NCI-H524 treated with DMSO at 0.1 percent for 48 hours (cell line): ENCODE measurements at places on chromosomes 2 and 18.
A peak's percentile ranks its signal among the peaks of the same experiment; 100 is the strongest.

- no peak for DNase-seq
Observed at GRCh38 chr2:86223140-86223926, 24.1 kb downstream of the MRPL35 start.

GRCh38 chr2:58633613-58634365, 392.7 kb upstream of the FANCL start:
- DNase-seq, result no peak

- no peak for DNase-seq
Observed at GRCh38 chr2:122255924-122256323, 500.5 kb downstream of the TSN start.

DNA sequence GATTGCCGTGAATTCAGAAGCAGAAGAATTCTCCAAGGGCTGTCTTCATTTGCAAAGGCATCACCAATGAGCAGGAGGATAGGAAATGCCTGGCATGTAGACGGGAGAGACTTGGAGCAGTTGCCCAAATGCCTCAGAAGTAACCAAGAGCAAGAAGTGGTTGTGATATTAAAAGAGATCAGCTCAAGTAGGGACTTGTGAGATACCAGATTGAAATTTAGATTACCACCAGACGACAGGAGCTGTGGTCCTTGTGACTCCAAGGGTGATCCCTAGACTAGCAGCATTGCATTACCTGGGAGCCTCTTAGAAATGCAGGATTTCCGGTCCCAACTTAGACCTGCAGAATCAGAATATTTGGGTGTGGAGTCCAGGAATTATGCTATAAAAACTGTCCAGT, 228.6 kb upstream of the EPAS1 start:
- no peak for DNase-seq

- no peak for DNase-seq
Observed at GRCh38 chr18:54684784-54685183, 93.7 kb downstream of the DYNAP start.

GRCh38 chr18:58438161-58438957, 190.5 kb downstream of the ALPK2 start:
- DNase-seq, result no peak

- no peak for DNase-seq
Observed at GRCh38 chr2:15973481-15974401, 33.4 kb downstream of the MYCN start.

DNA sequence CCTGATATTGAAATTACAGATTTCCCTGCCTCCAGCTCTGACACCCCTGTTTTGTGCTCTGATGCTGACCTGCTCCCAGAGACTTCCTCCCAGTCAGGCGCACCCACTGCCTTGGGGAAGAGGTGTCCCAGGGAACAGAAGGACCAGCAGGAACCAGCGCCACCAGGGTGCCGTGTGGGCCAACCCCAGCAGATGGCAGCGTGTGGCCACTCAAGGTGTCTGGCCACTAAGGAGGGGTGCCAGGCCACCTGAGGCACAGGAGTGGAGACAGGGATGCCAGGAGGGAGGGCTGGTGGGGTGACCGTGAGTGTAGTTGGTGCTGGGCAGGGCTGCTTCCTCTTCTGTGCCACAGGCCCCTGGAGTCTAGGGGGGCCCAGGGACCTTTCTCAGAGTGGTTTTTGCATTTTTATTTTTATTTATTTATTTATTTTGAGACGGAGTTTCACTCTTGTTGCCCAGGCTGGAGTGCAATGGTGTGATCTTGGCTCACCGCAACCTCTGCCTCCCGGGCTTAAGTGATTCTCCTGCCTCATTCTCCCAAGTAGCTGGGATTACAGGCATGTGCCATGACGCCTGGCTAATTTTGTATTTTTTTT, 56.0 kb downstream of the TEX44 start:
- no peak for DNase-seq

DNA sequence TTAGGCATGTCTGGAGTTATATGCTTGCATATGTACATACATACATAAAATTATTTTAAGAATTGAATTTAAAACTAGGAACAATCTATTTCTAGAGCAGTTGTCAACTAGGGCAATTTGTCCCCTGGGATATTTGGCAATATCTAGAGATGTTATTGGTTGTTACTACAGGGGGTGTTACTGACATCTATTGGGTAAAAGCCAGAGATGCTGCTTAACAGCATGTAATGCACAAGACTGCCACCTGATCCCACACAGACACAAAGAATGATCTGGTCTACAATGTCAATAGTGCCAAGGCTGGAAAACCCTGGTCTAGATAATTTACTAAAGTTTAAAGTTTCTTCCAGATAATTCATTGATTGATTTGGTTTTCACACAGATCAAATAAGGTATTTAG, 185.3 kb downstream of the NYAP2 start:
- peak; percentile 11 for DNase-seq

DNA sequence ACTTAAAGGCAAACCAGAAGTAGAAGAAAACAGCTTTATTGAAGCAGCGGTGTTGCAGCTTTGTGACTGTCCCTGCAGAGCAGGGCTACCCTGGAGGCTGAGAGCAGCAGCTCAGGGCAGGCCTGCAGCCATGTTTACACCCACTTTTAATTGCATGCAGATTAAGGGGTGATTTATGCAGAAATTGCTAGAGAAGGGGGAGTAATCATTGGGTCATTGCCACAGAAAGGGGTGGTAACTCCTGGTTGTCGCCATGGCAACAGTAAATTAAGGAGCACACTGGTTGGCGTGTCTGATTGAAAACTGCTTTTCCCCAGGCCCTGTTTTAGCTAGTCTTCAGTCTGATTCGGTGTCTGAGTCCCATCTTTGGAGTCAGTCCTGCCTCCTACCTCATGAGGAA, 195.4 kb upstream of the HDAC4 start:
- DNase-seq, result no peak

GRCh38 chr2:67802824-67803223, 260.0 kb downstream of the C1D start:
- no peak for DNase-seq

DNA sequence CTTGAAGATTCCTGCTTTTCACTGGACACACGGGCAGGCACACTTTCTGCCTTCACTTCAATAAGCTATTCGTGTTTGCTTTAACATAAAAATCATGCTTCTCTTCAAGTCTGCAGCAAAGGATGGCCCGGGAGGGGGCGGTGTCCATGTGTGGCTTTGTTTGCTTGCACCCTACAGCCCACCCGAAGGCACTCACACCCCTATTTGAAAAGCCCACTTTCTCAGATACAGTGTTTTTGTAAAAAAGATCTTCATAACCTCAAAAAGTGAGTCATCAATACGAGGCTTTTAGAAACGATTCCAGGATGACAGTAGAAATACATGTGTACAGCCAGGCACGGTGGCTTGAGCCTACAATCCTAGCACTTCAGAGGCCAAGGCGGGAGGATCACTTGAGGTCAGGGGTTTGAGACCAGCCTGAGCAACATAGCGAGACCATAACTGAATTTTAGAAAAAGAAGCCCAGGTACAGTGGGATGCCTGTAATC, 36.5 kb upstream of the HPCAL1 start:
- DNase-seq, result no peak

- no peak for DNase-seq
Observed at GRCh38 chr2:234969306-234970098, 17.7 kb downstream of the SH3BP4 start.

DNA sequence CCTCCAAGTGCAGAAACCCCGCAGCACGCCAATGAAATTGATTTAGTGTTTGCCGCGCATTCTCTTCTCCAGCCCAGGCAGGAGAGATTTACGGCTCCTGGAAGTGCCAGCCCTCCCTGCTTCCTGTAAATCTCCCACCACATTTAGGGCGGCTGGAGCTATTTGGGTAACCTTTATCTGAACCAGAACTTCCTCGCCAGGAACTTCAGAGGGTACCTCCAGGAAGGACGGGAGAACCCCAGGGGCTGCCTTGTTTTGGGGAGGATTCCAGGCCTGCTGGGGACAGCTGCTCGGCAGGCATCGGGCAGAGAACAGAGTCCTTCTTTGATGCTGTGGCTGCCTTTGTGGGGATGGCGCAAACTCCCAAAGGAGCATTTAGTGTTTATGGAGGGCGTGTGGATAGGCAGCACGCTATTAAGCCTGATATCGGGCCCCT, 122.0 kb upstream of the MYCN start:
- no peak for DNase-seq

GRCh38 chr2:189347540-189347939, 93.7 kb upstream of the WDR75 start:
- no peak for DNase-seq

- no peak for DNase-seq
Observed at GRCh38 chr2:120141300-120142069, 81.7 kb downstream of the TMEM185B start.

- no peak for DNase-seq
Observed at GRCh38 chr2:53886406-53887280, 26.9 kb upstream of the GPR75 start.

- DNase-seq, result no peak
Observed at GRCh38 chr2:120323807-120324399, 22.0 kb upstream of the INHBB start.

DNA sequence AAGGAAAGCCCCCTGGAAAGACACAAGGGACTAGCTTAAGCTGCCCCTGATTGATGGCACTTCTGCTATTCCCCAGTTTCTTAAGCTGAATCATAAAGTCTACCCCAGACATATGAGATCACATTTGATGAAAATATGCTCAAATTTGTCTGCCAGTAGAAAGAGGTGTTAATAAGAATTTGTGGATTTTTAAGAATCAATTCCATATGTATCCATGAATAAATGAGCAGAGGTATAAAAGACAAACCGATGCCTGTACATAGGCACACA, 119.9 kb downstream of the CCBE1 start:
- no peak for DNase-seq

GRCh38 chr2:15627817-15628684, 36.4 kb downstream of the DDX1 start:
- no peak for DNase-seq

DNA sequence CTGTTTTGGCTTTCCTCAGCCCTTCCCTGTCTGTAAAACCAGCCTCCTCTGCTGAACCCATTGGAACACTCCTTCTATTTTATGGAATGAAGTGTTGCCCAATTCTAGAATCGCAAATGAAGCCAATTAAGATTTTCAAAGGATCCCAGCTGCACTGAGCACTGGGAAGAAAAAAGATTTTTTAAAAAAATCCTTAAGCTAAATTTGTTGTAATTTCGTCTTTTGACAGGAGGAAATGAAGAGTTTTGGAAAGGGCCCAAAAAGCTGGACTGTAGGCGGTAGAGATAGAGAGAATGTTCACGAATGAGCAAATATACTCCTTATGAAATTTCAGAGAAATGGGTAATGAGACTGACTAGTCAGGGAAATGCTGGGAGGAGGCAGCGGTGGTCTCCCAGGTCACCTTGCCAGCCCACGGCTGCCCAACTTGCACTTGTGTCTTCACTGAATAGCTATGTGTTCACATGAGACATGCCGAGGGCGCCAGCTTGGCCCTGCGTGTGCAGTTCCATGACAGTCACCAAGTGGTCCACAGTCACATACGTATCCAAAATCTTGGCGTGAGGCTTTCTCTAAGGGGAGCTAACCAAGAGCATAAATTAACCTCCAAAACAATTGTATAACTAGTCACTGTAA, 69.9 kb downstream of the SGPP2 start:
- DNase-seq, result no peak

GRCh38 chr18:22309191-22309590, 108.5 kb downstream of the CTAGE1 start:
- DNase-seq, result no peak

DNA sequence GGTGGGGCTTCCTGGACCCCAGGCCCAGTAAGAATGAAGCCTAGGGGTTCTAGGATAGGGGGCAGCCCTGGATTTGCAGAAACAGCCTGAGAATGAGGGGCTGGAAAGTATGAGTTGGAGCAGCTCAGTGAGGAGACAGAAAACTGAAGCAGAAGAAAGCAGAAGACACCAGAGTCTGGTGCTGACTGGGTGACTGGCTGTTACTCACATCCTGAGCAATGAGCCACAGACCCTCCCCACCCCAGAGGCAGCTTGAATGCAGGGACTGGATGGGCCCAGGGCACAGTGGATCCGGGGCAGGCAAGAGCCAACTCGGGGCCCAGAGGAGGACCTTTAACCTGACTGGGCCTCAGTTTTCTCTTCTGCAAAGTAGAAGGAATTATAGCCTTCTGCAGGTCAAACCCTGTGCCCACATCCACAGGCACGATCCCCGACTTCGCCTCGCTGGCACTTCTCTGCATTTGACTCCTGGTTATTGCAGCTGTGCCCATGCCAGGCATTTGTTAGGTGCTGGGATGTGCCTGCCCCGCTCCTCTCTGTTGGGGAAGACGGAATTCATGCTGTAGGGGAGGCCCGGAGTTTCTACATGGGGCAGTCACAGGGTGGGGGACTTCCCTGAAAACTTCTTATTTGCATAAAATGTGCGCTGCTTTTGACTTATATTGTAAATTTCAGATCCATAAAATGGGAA, 8.5 kb downstream of the STEAP3 start:
- DNase-seq, result no peak

DNA sequence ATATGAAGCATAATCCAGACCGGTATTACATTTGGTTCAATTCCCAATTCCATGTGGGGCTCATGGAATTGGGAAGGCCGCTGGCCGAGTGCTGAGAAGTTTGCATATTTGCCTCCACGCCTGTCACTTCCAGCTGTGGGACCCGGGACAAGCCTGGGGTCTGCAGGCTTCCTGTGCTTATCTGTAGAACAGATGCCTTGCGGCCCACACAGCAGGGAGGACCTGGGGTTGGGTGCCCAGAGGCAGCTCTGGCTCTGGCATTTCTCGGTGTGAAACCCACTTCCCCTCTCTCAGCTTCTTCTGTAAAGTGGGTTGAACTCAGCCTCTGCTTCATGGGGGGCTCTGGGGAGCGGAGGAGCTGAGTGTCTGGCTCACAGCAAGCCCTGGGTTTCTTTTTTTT, 97.9 kb downstream of the SH3BP4 start:
- no peak for DNase-seq

DNA sequence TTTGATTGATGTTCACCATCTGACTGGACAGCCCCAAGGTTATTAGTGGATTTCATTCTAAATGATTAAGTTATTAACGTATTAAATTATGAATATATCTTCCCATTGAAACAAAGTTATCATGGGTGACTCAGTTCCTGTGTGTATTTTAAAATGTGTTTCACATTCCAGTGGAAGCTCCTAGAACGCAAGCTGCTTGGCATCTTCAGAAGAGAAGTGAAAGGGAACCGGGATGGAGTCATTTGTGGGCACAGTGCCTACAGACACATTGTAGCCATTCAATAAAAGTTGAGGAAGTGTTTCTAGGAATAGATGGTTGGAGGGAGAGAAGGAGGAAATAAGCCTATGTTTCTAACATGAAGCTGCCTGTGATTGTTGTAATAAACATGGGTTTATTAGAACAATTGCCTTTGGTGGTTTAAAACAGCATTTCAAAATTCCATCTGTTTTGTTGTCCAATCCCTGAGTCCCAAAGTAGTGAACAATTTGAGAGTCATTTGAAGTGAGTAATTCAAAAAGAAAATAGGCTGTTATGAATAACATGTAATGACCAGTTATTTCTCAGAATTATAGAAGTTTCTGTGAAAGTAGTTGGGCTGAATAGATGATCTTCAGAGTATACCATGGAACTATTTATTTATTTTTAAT, 143.5 kb downstream of the PKP4 start:
- DNase-seq, result no peak
